ENCODE measurements at places on chromosomes 11 and 22. TPM values are rescaled to one million over a fixed set of nuclear protein-coding genes. Genes with fewer than 3 reads are reported as not detected.

DNA sequence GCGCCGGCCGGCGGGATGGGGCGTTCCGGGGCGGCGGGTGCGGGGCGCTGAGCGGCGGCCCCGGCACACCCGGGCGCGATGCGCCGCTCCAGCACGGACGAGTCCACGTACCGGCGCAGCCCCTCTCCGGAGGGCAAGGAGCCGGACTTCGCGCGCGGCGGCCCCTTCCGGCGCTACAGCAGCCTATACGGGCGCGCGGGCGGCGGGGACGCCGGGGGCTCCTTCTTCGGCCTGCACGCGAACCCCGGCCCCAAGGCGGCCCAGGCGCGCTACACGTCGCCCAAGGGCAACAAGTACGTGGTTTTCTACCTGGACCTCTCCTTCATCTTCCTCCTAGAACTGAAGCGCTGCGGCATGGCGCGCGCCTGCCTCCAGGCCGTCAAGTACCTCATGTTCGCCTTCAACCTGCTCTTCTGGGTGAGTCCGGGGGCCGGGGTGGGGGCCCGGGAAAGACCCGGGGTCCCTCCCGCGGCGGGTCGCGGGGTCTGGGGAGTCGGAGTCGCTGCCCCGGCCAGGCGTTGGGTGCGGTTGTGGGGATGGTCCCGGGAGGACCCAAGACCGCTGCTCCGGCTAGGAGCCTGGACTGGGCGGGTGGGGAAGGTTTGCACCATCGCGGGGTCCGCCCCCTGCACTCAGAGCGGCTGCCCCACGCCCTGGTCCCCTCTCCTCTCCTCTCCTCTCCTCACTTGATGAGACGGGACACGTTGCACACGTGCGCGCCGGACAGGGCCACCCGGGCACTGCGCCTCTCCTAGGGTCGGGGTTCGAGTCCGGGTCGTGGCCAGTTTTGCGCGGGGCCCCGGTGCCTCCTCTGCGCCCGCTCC is 7.5 kb downstream of the TSPAN4 start:
- no peak for DNase-seq

GRCh38 chr22:49046000-49046545 is 781.6 kb downstream of the BRD1 start:
- no peak for DNase-seq

- peak; percentile 80 for DNase-seq
Observed at GRCh38 chr11:27757953-27758352, 57.7 kb upstream of the BDNF start.

The KIF18A gene
- 3.0 TPM for total RNA-seq

The AIFM3 gene
- total RNA-seq, result not detected

The OR4C5 gene
- not detected for total RNA-seq

All from myocyte (in vitro differentiated cells).